ENCODE measurements at places on chromosomes 6 and 20.

DNA sequence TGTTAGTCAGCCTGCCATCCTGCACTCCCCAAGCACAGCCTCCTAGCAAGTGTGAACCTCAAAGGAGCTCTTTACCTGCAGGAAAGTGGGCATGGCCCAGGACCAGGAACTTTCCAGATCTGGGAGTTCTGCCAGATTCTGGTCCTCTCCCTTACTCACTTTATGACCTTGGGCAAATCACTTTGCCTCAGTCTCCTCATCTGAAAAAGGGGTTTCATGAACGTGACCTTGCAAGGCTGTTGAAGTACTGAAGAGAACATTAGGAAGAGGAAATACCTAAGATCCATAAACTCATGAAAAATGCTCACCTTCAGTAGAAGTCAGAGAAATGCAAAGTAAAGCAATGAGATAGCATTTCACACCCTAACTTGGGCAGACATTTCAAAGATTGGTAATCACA is 26.8 kb upstream of the DSN1 start:
- DNase-seq, result no peak

GRCh38 chr20:63580796-63581461 is 6.9 kb upstream of the HELZ2 start:
- DNase-seq, result peak; percentile 79

- no peak for DNase-seq
Observed at GRCh38 chr6:84456803-84457202, 229.4 kb upstream of the CEP162 start.

DNA sequence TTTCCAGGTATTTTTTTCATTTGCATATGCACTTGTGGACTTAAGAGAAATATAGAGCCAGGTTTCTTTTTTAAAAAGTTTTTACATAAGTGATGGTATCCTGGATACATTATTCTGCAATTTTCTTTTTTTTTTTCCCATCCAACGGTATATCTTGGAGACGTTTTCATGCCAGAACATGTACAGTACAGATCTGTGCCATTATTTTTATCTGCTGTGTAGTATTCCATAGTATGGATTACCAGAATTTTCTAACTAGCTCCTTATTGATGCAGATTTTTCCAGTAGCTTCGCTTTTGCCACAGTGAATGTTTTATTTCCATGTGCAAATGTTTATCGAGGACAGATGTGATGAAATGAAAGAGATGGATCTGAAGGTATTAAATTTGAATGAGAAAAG is 34.1 kb downstream of the PPP1R16B start:
- no peak for DNase-seq

- DNase-seq, result no peak
Observed at GRCh38 chr6:125766641-125767040, 17.2 kb downstream of the HEY2 start.

GRCh38 chr6:80440496-80441115 is 334.1 kb downstream of the BCKDHB start:
- no peak for DNase-seq

DNA sequence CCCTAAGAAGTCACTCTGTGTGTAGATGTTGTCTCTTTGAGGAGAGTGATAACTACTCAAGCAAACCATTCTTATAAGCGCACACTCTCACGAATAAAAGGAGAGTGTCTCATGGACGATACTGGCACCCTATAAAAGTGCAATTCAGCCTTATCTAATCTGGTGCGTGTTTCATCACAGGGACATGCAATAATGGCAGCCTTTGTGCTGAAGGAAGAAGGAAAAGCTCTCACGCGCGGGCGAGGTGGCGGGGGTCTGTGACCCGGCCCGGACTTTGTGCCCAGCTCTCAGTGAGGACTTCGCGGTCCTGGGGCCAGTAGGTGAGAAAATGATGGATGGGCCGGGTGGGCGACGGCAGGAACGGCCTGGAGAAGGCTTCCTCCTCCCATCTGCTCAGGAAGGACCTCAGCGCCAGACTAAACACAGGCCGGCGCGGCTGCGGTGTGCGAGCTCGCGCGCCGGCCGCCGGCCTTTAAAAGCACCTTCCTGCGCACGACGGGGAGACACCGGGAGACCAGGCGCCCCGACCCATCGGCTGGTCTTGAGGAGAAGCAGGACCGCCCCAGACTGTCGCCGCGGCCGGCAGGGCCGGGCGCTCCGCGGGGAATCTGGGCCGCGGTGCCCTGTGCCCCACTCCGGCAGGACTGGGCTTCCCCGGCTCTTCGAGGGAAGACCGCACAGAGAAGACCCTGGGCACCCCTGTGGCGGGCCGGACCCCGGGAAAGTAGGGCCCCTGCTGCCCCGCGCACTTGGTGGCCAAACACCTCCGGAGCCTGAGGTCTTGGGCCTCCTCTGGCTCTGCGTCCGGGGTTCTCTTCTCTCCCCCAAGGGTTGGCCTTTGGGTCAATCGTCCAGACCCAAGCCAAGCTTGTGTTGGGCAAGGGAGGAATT is 8.3 kb upstream of the FOXC1 start:
- no peak for DNase-seq

DNA sequence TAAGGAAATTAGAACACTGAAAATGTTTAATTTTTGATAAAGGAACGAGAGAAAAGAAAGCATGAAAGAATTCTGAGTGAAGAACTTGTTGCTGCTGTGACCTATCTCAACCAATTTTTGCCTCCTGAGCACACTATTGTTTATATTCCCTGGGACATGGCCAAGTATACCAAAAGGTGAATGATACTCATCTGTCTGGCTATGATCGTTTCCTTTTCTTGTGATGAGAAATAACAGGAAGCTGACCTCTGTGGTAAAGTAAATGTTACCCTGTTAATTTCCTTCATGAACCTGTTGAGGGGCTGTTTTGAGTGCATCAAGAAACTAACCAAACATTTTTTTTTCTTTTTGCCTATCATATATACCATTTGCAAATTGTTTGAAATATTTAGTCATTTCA is 69.1 kb downstream of the FIG4 start:
- DNase-seq, result no peak

DNA sequence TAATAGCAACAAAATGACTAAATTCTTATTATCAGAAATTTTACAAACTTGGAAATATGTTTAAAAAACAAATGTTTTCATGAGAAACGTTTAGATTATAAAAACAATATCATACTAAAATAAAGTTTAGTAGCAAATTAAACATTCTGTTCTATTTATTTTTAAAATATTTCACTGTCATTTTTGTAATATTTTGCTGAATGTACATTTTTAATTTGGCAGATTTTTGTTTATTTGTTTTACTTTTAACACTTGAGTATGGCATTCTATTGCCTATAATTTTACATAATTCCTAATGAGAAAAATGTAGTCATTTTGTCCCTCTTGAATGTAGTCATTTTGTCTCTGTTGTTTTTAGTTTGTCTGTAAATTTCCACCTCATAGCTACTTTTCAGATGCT is 1400.2 kb downstream of the GRIK2 start:
- DNase-seq, result no peak

DNA sequence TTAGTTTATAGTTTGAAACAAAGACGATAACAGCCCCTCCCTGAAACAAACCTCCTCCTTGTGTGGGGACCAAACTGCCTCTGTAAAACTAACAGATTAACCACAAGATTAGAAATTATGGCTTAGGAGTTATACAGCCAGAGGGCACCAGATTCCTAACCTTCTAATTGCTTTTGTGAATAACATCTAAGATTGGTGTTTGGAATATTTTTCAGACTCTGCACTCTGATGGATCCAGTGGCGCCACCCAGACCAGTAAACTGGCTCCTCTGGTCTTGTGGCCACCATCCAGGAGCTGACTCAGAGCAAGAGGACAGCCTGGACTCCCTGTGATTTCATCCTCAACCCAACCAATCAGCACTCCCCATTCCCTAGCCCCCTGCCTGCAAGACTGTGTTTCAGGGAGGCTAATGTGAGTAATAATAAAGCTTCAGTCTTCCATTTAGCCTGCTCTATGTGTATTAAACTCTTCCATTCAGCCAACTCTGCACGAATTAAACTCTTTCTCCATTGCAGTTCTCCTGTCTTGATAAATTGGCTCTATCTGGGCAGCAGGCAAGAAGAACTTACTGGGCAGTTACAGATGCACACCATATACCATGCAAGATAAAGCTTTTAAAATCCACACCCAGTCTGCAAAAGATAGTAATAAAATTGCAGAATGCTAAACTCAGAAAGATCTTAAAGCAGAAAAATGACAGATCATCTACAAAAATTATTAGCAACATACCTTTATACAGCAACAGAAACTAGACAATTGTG is 58.5 kb upstream of the SLC22A16 start:
- DNase-seq, result no peak

DNA sequence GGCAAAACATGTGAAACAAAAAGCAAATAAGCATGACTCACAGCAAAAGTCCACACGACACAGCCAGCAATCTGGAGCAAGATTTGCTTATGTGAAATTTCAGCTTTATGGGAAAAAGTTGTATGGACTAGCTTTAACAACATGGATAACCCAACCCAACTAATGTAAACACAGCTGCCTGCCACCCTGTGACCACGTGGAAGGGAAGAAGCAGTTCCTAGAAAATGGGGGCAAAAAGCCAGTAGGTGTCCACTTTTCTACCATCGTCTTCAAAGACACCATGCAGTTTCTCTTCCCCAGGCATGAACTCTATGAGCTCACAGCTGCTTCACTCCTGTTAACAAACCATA is 425.4 kb upstream of the RNF217 start:
- DNase-seq, result no peak

DNA sequence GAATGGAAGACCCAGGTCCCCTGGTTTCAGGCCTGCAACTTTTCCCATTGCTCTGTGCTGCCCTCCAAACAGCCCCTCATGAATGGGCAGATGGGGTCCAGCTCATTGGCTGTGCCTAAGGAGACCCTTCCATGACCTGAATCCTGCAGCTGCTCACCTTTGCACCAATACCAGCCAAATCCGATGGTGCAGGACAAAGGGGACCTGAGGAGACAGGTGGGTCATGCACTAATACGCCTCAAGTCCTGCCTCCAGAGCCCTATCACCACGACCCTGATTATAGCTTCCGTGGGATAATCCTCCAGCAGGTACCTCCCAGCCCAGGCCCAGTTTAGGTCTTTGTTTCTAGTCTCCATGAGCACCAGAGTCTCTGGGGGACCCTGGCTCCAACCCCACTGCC is 16.8 kb downstream of the TREM1 start:
- DNase-seq, result no peak

DNA sequence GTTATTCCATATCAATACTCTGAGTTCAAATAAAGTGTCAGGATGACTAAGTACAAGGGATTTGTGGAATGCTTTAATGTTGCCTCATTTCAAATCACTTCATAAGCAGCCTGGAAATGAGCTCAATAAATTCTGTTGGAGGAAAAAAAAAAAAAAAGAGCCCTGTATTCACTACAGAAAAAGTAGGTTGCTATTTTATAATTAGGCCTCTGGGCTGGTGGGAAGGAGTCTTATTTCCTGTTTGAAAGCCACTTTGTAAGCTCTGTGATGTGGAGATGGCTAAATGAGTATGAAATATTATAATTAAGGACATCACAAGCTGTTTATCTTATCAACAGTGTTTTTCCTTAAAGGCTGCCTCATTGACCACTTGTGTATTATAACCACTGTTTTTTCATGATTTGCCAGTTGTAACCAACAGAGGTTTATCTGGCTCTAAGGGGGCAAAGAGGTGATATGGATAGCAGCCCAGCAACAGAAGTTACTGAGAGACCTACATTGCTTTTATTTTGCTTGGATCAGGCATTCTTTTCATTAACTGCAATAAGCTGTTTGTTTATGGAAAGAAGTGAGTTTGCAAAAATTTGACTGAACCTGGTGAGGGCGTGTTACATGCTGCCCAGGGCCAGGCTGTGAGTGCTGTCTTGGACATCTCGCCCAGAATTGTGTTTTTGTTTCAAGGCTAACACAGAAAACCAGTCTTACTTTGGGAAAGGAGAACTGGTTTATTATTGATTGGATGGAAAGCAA is 563.3 kb upstream of the MAP3K7 start:
- DNase-seq, result no peak

- DNase-seq, result no peak
Observed at GRCh38 chr6:44409207-44409794, 21.8 kb downstream of the CDC5L start.

- DNase-seq, result no peak
Observed at GRCh38 chr6:62623846-62624532, 338.0 kb upstream of the KHDRBS2 start.

GRCh38 chr6:108835218-108835850 is 12.9 kb upstream of the ARMC2 start:
- DNase-seq, result peak; percentile 84

GRCh38 chr6:134447883-134448387 is 130.0 kb upstream of the SGK1 start:
- no peak for DNase-seq

DNA sequence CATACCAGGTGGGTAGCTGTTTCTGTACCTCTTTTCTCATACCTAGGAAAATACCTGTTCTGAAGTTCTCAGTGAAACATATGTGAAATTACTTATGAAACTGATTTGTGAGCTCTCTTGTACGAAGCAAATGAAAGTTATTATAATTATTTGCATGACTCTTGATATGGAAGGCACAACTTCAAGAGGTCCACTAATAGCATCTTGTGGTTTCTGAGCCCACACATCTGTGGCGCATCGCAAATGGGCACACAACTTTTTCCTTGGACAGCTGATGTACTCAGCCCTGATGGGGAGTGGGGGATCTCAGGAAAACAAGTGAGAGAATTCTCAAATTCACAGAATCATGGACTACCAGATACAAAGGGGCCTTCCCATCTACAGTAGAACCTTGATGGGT is 432.3 kb downstream of the CD83 start:
- DNase-seq, result no peak

All from RPMI8226 (cell line).